Activated naive CD4-positive, alpha-beta T cell (primary cell): ENCODE measurements at places on chromosomes 13 and 19.
A peak's percentile ranks its signal among the peaks of the same experiment; 100 is the strongest.

DNA sequence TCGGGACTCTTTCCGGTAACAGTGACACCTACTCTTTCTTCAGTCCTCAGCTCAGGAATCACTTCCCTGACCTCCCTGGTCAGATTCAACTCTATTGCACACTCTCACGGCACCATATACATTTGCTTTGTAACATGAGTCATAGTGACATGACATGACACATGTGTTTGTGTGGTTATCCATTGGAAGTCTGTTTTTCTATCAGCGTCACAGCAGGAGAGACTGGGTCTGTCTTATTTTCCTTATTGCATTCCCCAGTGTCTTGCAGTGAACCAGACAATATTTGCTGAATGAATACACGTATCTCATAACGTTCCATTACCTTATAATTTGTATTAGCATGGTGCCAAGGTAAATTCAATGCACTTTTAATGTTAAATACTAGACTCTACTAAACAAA is 102.0 kb downstream of the DCLK1 start:
- no peak for DNase-seq

GRCh38 chr19:3608750-3609322 is 2.2 kb upstream of the TBXA2R start:
- no peak for DNase-seq

- no peak for DNase-seq
Measured at GRCh38 chr19:9039728-9040127, 29.5 kb upstream of the MUC16 start.

- no peak for DNase-seq
Measured at GRCh38 chr13:27523346-27524073, 73.1 kb upstream of the MTIF3 start.

DNA sequence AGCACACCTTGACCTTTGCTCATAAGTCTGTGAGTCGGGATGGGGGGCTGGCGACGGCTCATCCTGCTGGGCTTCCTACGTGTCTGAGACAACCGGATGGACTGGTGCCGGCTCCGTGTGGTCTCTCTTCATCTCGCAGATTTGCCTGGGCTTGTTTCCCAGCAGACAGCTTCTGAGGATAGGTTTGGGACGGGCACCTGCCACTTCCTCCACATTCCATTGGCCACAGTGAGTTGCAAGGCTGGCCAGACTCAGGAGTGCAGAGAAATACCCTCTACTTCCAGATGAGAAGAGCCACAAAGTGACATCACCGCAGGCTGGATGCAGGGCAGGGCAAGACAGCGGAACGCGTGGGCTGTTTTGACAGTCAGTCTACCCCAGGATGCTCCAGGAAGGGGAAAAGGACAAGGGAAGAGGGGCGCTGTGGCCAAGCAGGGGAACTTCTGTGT is 48.1 kb downstream of the IRS2 start:
- no peak for DNase-seq

DNA sequence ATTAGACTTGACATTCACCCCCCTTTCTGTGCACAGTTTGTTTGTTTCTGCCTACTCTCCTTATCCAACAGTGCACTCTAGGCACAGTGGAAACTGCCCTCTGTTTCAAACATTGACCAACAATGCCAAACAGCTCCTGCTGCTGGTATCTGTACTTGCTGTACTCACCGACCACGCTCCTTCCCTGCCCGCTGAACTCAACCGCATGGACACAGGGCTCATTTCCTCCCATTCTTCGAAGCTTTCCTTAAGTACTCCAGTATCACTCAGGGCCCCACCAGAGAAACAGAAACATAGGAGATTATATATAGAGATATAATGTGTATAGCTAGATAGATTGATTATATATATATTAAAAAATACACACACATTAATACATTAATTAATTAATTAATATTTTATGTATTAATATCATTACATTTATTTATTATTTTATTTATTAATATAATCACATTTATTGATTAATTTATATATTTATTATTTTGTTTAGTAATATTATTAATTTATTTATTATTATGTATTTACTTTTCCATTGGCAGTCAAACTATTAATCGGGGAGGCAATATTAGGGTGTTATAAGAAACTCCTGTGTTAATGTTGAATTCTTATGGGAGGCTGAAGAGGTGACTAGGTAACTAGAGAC is 1528.2 kb downstream of the EFNB2 start:
- no peak for DNase-seq

DNA sequence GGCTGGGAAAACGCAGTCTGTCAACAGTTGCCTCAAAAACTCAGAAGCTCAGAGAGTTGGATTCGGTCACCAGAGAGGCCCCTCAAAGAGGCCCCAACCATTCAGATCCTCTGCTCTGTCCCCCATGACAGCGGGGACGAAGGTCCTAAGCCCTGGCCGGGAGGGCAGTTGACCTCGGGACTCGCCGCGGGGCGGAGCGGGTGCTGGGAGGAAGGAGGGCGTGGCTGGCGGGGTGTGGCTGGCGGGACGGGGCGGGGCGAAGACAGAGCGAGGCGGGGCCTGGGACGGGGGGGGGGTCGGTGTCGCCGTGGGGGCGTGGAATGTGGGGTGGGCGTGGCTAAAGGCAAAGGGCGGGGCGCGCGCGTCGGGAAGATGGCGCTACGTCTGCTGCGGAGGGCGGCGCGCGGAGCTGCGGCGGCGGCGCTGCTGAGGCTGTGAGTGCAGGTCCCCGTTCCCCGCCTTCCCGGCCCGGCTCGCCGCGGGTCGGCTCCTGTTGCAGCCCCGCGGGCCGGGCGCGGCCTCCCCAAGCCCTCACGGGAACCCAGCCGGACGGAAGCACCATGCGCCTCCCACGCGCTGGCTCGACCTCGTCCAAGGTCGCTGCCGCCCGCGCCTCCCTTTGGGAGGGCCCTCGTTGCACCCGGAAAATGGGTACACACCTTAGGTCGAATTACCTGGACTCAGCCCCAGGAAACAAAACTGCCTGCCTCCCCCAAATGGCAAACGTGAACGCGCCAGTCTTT is 105.2 kb downstream of the TM9SF2 start:
- peak; percentile 90 for DNase-seq
